Astrocyte of the spinal cord (primary cell): ENCODE measurements at places on chromosomes 6 and 20.
A peak's percentile ranks its signal among the peaks of the same experiment; 100 is the strongest.

GRCh38 chr6:43386492-43386891 is 17.0 kb upstream of the ZNF318 start:
- DNase-seq = no peak

- DNase-seq = no peak
Measured at GRCh38 chr6:107550241-107550840, 60.4 kb downstream of the SOBP start.

DNA sequence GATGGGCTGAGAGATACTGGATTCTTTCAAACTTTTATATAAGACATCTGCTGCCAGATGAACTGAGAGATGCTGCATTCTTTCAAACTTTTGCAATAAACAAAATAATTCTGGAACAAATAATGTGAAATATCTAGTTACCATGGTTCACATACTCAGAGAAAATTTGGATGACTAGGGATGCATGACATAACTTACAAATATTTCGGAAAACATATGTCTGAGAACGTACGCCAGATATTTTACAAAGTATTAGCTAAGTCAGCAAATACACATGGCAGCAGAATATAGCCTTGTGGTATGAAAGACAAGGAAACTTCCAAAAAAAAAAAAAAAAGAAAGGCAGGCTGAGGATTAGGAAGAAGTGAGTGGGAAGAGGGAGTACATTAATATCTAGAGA is 113.3 kb upstream of the TRAF3IP2 start:
- no peak for DNase-seq

DNA sequence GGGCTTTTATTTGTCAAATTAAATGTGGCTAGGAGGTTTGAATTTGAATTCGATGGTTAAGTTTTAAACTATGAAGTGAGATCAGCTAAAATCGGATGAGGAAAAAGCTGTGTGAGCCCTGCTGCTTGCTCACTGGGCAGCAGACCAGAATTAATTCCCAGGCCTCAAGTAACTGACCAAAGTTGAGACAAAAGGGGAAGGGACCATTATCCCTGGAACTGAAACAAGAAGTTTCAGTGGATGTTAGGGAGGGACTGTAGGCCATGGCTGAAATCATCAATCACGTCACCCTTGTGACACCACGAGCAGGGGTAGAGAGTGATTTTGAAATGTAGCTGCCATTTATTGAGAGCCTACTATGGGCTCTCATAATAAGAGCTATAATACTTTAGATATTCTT is 7.0 kb upstream of the PRSS35 start:
- no peak for DNase-seq

- DNase-seq = no peak
Measured at GRCh38 chr6:66128656-66129055, 421.6 kb upstream of the EYS start.

- DNase-seq = no peak
Measured at GRCh38 chr6:168190646-168191443, 111.8 kb upstream of the FRMD1 start.

DNA sequence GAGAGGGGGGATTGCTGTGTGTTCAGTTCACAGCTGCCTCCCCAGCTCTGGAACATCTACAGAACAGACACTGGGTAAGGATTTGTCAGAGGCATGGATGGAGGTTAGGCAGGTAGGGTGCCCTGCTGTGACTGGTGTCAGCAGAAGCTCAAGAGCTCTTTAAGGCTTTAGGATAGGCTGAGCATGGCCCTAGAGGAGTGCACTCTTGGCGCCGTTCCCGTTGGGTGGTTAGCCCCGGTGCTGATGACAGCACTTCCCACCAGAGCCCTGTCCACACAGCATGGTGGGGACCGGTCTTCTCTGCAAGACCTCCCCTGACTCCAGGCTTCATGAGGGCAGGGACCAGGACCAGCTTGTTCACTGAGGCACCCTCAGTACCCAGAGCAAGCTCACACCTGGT is 262.0 kb downstream of the BMP7 start:
- no peak for DNase-seq

- peak; percentile 19 for DNase-seq
Measured at GRCh38 chr6:55456016-55456415, 123.0 kb downstream of the HMGCLL1 start.

- no peak for DNase-seq
Measured at GRCh38 chr6:167708501-167709094, 118.1 kb upstream of the AFDN start.

- DNase-seq = peak; percentile 59
Measured at GRCh38 chr6:154343473-154344308, 12.9 kb downstream of the IPCEF1 start.

DNA sequence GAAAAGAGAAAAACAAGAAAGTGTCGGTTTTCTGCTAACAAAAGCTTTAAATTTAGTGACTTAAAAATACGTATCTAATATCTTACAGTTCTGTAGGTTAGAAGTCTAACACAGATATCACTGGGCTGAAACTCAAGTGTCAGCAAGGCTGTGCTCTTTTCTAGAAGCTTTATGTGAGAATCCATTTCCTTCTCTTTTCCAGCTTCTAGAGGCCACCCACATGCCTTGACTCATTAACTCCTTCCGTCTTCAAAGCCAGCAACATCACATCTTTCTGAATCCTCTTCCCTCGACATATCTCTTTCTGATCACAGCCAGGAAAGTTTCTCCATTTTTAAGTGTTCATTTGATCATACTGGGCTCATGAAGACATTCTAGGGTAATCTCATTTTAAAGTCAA is 262.0 kb downstream of the MAFB start:
- no peak for DNase-seq

DNA sequence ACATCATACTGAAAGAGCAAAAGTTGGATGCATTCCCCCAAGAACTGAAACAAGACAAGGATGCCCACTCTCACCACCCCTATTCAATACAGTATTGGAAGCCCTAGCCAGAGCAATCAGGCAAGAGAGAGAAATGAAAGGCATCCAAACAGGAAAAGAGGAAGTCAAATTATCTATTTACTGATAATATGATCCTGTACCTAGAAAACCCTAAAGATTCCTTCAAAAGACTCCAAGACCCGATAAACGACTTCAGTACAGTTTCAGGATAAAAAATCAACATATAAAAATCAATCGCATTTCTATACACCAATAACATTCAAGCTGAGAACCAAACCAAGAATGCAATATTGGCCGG is 14.5 kb downstream of the CDK19 start:
- DNase-seq = no peak

GRCh38 chr6:15429141-15430110 is 183.6 kb downstream of the JARID2 start:
- DNase-seq = peak; percentile 87

GRCh38 chr20:34549291-34549928 is 9.1 kb upstream of the MAP1LC3A start:
- no peak for DNase-seq

- DNase-seq = peak; percentile 69
Measured at GRCh38 chr6:18491308-18492045, 104.3 kb downstream of the RNF144B start.

- no peak for DNase-seq
Measured at GRCh38 chr6:7833751-7834070, 76.9 kb downstream of the TXNDC5 start.

- DNase-seq = no peak
Measured at GRCh38 chr20:38373231-38373867, 27.1 kb downstream of the LBP start.

GRCh38 chr20:19250346-19250745 is 37.9 kb downstream of the SLC24A3 start:
- no peak for DNase-seq

- no peak for DNase-seq
Measured at GRCh38 chr6:53151676-53152075, 3.0 kb upstream of the GCM1 start.

DNA sequence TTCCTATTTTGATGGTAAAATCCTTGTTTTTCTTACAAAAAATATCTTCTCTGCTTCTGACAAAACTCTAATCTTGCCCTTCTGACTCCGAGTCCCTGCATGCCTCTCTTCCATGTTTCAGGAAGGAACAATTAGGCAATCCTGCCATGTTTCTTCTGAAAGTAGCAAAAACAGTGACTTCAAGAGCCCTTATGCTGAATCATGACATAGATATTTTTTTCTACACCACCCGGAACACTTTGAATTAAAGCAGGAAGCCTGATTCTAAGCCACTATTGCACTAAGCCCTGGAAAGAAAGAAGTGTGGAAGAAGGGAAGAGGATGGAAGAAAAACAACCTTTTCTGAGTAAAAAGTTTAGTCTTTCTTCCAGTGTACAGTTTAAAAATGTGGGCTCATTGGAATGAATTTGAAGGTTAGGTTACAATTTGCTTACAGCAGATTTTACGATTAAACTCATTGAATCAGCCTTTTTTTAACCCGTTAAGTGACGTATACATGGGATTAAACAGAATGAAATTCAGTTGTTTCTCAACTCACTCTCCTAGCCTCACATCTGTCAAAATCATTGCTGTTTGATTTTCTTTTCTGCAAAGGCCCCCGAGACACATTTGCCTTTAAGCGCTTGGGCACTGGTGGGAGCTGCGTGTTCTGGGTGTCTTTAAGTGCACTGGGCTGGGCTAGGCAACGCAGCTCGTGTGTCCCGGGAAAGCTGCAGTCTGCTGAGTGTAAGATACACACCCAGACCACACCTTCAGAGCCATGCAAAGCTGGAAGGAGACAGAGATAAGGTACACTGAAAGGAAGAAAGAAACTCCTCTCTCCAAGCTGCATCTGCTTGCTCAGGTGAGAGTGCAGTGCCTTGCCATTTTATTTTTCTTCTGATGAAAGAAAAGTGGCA is 159.4 kb upstream of the CITED2 start:
- DNase-seq = peak; percentile 81

GRCh38 chr20:9323622-9324021 is 190.8 kb upstream of the LAMP5 start:
- DNase-seq = no peak

DNA sequence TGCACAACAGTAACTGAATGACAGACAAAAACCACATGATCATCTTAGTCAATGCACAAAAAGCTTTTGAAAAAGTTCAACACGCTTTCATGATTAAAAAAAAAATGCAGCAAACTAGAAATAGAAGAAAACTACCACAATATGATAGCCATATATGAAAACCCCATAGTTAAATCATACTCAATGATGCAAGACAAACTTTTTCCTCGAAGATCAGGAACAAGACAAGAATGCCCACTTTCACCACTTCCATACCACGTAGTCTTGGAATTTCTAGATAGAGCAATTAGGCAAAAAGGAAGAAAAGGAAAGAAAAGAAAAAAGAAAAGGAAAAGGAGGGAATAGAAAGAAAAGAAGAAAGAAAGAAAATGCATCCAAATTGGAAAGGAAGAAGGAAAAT is 44.6 kb upstream of the SLC23A2 start:
- no peak for DNase-seq

DNA sequence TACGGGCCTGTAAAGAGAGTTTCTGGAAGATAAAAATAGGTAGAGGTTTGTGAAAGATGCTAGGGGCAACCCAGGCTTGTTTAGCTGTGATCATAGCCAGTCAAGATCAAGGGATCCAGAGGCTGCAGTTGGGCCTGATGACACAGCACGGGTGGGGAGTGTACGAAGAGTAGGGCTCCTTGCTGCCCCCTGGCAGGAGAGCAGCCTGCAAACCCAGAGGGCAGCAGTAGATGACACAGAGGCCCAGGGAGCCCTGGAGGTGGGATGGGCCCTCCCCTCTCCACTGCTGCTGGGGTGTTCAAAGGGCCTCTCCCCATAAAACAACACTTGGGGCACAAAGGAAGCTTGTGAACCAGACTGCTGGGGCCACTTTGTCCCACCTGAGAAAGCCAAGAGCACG is 47.2 kb downstream of the VEGFA start:
- DNase-seq = no peak

GRCh38 chr6:84333842-84334241 is 106.4 kb upstream of the CEP162 start:
- no peak for DNase-seq

- no peak for DNase-seq
Measured at GRCh38 chr6:106003268-106003987, 82.7 kb upstream of the PRDM1 start.

DNA sequence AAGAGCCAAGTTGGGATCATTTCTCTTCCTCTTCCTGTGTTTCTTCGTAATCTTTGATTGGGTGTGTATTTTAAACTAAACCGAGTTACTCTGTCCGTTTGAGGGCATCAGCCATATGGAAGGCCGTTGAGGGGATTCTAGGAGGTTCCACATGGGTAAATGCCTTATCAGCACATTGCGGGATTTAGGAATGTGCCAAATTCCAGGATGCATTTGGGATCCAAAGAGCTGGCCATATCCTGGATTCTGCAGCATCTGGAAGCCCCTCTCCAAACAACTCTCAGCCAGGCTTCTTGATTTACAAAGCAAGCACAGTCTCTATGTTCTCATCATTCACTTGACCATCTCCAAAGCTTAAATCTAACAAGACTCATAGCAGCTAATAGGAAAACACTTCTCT is 67.6 kb upstream of the RIN2 start:
- no peak for DNase-seq

DNA sequence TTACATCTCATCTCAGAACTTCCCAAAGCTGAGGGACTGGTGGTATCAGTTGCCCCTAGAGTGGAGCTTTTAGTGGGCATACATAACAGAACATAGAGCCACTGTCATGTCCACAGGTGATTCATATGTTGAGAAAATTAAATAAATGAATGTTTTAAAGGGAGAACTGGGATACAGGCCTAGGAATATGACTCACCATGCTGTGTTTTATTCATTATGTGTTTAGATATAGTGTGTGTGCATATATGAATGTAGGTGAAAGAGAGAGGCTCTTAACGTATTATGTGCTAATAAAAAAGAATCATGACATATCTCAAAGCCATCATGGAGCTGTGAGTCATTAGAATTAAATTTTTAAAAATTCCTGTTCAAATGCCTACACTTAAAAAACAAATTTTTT is 332.2 kb upstream of the RSPO3 start:
- DNase-seq = peak; percentile 28

DNA sequence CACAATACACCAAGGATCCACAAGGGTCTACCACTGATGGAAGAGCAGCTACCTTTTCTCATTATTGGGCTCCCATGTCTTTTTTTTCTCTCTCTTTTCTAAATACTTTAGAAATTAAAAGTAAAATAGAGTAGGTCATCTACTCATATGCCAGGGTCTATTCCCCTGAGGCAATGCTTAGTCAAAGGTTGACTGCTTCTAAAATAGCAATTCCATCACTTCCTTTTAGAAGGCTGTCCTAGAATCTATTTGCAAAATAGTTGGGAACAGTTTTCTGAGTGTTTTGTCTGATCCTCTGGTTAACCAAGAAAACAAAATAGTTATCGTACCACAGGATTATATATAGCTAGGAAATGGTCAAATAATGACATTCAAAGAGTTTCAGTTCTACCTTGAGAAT is 174.1 kb downstream of the COL21A1 start:
- peak; percentile 70 for DNase-seq

- no peak for DNase-seq
Measured at GRCh38 chr20:57609842-57610167, 10.4 kb downstream of the ZBP1 start.

- no peak for DNase-seq
Measured at GRCh38 chr6:453152-453551, 61.6 kb downstream of the IRF4 start.

DNA sequence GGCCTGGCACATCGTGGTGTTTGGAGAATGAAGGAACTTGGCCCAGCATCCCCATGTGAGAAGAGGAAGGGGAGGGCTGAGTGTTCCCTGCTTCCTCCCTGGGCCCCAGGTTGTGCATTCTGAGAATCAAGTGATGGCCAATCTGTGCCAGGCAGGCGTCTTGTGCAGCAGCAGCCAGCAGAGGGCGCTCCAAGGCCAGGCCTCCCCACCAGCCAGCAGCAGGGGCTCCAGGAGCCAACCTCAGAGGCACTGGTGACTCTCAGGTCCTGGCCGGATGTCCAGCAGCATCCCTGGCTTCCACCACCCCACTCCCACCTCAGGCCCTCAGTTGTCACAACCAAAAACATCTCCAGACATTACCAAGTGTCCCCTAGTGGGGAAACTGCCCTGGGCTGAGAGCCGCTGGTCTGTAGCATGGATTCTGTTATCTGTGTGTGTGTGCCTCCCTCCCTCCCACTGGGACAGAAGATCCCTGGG is 192.0 kb downstream of the PREX1 start:
- peak; percentile 50 for DNase-seq
